ENCODE measurements at places on chromosomes 12 and 14.

GRCh38 chr12:39144613-39145061 lies 239.2 kb upstream of the CPNE8 start:
- no peak for DNase-seq

- DNase-seq: no peak
These were observed 3.0 kb upstream of the CORO1C start for GRCh38 chr12:108734200-108734906.

DNA sequence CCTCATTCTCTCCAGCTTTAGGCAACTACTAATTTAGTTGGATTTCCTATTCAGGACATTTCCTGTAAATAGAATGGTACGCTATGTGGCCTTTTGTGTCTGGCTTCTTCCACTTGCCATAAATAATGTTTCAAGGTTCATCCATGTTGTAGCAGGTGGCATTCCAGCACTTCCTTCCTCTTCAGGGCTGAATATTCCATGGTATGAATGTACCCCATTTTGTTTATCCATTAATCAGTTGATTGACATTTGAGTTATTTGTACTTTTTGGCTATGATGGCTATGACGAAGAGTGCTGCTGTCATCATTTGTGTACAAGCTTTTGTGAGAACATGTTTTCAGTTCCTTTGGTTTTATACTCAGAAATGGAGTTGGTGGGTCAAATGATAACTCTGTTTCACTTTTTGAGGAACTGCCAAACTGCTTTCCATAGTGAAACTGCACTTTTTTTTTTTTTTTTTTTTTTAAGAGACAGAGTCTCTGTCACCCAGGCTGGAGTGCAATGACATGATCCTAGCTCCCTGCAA lies 6.5 kb upstream of the CDK2AP1 start:
- no peak for DNase-seq

DNA sequence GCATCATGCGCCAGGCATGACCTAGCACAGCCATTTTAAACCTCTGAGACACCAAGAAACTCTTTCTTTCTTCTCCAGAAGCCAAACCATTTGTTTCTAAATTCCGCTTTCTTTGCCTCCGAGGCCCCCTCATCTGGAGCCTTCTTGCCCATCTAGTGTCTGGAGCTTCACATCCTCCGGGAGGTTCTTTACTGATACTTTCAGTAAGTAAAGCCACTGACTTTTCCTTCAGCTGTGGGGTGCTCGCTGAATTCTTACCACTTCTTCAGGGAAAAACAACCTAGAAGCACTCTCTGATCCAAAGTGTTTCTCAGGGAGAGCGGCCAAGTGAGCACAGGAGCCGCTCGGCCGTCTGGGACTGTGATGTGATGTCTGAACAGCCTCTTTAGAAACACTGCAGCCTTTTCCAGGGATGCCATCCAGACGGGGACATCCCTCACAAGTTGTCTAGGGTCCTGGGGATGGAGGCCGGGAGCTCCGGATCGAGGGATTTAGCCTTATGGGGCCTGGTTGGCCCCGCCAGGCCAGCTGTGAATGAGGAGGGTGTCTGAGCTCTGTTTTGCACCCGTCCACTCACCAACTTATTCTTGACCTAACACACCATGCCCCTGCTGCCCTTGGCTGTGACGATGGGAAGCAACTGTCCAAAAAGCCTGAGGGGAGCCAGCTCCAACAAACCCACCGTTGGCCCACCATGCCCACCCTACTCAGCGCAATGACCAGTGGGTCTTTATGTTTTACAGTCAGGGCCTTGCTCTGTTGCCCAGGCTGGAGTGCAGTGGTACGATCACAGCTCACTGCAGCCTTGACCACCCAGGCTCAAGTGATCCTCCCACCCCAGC lies 160.6 kb downstream of the ZFP36L1 start:
- DNase-seq: no peak

- no peak for DNase-seq
These were observed 118.0 kb downstream of the SINHCAF start for GRCh38 chr12:31207799-31208465.

GRCh38 chr12:90741611-90742010 lies 213.4 kb downstream of the CCER1 start:
- no peak for DNase-seq

DNA sequence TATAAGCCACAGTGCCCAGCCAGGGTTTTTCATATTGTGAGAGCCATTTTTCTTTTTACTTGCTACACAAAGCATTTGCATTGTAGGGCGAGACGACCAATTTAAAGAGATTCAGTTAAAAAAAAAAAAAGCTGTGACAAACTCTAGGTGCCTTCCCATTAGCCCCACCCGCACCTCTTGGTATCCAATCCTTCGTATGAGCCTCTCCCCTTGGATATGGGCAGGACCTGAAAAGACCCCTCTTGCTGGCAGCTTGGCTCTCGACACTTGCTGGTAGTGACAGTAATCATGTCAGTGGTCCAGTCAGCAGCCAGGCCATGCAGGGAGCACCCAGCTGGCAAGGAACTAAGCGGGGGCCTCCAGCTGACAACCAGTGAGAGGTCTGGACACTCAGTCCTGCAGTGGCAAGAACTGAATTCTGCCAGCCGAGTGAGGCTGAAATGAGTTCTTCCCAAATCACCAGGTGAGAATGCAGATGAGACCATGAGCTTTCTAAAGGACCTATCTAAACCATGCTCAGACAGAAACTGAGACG lies 46.5 kb downstream of the SINHCAF start:
- DNase-seq: no peak

- no peak for DNase-seq
These were observed 574 bp downstream of the GLRX5 start for GRCh38 chr14:95535226-95536021.

GRCh38 chr12:113678223-113679119 lies 206.8 kb upstream of the LHX5 start:
- DNase-seq: no peak

DNA sequence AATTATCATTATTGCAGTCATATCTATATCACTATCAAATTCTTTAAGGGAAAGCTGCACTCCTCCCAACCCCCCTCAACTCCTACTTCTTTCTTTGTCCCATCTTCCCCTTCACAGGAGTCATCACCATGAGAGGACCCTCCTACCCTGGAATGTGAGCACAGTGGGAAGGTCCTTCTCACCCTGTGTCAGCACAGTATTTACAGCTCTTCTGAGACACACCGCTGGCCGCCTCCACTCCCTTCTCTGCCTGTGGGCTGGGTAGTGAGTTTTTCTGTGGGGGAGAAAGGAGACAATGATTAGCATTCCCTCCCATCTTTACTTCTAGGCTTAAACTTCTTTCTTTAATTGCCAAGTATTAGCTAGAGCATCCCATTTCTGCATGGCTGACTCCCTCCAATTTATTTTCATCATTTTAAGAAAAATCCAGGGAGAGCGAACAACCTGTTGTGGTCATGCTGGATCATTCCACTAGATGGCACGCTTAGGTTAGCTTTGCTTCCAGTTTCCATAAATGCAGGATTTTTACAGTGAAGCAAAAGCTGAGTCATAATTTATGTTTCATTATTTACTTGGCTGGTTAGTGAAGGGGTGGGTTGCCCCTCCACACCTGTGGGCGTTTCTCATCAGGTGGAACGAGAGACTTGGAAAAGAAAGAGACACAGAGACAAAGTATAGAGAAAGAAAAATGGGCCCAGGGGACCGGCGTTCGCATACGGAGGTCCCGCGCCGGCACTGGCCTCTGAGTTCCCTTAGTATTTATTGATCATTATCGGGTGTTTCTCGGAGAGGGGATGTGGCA lies 188.5 kb downstream of the ALX1 start:
- DNase-seq: no peak

DNA sequence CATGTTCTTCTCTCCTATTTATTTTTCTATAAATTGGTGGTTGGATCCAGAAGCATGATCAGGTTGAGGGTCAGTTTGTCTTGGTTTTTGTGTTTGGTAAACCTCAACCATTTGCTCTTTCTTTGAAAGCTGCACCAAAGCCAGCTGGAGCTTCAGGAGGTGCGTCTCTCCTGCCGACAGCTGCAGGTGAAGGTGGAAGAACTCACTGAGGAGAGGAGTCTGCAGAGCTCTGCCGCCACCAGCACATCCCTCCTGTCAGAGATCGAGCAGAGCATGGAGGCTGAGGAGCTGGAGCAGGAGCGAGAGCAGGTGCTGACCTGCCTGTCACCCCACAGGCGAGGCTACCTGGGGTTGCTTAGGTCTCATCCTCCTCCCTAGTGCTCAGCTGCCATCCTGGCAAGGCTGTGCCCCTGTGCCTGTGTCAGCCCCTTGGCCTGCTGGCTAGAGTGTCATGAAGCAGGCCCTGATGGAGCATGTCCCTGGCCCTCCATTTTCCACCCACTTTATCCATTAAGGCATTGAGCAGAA lies 45.0 kb downstream of the RAB35 start:
- no peak for DNase-seq

GRCh38 chr12:16110596-16110995 lies 166.9 kb downstream of the SLC15A5 start:
- DNase-seq: no peak

- DNase-seq: no peak
These were observed 9.4 kb downstream of the TNFRSF1A start for GRCh38 chr12:6332459-6332858.

DNA sequence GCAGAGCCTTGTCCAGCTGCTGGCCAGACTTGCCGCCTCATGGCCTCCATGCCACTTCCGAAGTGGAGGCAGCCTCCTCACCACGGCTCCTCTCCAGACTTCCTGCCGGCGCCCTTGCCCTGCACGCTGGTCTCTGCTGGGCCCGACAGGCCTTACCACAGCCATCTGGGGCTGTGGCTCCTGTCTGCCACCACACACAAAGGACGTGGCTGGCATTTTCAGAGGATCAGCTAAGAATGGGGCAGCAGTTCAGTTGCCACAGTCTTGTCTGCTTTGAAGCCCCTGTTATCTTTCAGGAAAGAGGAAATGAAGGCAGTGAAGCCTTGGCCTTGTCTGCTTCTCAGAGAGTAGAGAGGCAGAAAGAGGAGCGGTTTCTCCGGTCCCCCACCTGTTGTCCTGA lies 178.0 kb upstream of the FKBP4 start:
- no peak for DNase-seq

DNA sequence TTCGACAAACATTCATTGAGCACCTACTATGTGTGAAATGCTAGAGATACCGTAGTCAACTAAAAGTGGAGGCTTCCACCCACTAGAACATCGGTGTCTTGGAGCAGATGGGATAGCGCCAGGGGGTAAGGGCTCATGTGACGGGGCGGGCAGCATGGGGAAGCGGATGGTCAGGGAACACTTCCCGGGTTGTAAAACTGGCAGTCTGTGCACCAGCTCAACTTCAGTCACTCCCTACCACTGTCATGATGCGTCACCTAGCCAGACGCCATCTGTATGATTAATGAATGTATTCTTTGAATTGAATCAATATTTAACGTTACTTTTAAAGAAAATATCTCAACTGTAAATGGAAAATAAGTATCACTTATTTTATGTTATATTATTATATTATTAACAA lies 93.5 kb downstream of the PIWIL1 start:
- no peak for DNase-seq

DNA sequence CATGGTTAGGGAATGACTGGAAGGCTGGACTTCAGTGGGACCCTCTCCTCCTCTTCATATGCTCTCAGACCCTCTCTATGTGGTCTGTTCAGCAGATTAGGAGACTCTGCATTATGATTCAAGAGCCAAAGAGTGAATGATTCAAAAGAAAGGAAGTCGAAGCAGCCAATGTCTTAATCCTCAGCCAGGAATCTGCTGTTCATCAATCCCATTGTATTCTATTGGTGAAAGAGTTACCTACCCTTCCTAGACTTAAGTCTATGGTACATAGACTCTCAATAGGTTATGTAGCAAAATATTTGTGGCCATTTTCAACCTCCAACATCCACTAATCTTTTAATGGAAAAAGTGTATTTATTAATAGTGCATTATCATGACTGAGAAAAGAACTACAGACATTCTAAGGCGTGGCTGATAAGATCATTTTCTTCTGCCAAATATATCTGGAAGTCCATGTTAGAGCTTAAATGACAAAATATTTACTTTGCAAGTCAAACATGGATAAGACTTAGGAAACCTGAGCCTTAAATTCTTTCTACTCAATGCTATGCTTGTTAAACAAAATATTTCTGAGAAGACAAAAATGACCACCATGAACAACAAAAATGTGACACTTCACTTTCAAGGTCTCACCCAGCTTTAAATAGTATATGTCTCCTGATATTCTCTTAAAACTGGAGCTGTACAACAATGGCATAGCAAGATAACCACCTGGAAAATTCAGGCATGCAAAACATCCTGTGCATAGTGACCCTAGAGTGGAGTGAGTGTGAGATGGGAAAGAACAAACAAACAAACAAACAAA lies 1100.6 kb downstream of the GALC start:
- no peak for DNase-seq

DNA sequence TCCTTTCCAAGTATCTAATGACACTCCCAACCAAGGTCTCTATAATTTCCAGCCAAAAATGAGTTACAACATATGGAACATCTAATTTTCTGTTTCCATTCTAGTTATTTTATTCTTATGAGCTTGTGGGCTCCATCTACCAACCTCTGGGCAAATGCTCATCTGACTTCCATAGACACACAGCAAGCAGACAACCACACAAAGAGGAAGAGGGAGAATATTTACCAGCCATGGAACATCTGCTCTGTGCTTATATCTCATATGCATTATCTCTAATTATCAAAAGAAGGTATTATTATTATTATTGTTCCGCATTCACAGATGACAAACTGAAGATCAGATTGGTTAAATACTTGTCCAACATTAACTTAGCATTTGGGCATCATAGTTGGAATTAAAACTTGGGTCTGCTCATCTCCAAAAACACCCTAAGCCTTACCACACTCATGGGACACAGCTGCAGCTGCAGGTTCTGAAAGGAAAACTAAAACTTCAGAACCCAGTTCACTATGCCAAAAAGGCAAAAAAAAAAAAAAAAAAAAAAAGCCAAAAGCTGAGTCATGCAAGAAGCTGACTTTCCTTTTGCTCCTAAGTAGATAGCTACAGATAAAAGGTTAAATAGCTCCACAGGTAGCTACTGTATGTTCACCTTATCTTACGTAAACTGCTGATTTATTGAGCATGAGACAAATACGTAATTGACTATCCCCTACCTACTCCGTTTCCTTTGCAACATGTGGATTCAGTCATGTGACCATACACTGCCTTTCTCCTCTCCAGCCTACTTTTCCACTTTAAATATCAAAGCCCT lies 23.6 kb upstream of the TCL1B start:
- no peak for DNase-seq

GRCh38 chr12:60174941-60175340 lies 579.1 kb downstream of the SLC16A7 start:
- DNase-seq: no peak

DNA sequence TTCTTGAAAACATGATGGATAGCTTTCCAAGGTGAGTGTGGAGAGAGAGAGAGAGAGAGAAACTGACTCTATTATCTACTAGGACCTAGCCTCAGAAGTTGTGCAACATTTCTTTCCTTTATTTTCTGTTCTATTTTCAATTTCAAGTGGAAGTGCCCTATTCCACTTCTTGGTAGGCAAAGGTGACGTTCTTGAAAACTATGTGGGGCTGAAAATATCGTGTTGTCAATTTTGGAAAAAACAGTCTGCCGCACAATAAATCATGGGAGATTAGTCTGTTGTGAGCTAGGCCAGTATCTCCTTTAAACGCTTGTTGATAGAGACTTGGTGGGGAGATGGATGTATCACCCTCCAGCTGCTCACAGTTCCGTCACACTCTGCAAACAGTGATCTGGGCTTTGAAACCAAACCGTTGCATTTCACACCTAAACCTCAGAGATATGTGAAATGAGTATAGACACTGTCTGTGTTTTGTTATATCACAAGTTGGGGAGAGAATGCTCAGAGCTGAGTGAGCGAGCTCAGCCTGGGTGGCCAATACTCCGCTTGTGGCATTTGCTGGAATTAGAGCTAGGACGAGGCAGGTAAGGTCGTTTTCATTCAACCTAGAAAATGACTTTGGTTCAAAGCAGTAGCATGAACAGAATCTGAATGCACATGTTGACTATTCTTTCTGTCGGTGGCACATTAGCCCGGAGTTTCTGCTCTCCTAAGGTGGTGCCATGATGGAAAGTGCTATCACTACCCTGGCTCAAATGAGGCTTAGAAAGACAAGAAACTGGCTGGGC lies 75.1 kb upstream of the ST8SIA1 start:
- DNase-seq: peak; percentile 21

Data from stimulated activated CD8-positive, alpha-beta memory T cell treated with anti-CD3 and anti-CD28 coated beads, Interleukin-15, amount 100 ng/mL, for 48 hours (primary cell).